Fibroblast of skin of left biceps (primary cell): ENCODE measurements at places on chromosomes 1 and 21.

DNA sequence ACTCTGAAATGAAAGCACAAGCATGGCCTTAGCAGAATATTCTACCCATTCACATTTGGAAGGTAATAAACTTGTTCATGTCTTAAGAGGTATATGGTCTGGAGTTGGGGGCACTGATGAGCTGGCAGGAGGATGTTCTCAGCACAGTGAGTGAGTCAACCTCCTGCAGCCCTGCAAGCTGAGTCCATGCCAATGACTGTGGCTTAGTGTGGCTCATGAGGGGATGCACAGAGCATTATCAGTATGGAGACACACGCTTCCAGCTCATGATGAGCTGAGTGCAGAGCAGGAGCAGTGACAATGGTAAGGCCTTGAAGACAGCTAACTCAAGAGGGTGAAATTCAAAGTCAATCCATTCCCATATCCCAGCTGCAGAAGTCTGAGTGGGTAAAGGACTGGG lies 102.3 kb downstream of the TNFSF18 start:
- no peak for DNase-seq

GRCh38 chr1:49187056-49187455 lies 410.4 kb upstream of the BEND5 start:
- no peak for DNase-seq

DNA sequence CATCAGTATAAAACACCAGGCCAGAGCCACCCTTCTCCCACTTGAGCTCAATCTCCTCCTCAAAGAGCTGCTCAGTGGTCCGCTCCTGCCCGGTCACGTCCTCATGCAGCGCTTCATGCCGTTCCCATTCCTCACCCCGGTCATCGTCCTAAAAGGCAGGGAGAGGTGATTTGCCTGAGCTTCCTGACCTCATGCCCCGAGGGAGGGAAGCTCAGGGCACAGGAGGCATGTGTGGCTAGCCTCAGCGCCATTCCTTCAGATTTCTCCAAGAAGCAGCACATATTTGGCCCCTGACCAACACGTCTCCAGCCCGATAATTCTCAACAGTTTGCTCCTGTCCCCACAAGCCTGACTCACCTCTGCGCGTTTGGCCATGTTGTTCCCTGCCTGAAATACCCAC lies 4.2 kb upstream of the GPN2 start:
- no peak for DNase-seq

DNA sequence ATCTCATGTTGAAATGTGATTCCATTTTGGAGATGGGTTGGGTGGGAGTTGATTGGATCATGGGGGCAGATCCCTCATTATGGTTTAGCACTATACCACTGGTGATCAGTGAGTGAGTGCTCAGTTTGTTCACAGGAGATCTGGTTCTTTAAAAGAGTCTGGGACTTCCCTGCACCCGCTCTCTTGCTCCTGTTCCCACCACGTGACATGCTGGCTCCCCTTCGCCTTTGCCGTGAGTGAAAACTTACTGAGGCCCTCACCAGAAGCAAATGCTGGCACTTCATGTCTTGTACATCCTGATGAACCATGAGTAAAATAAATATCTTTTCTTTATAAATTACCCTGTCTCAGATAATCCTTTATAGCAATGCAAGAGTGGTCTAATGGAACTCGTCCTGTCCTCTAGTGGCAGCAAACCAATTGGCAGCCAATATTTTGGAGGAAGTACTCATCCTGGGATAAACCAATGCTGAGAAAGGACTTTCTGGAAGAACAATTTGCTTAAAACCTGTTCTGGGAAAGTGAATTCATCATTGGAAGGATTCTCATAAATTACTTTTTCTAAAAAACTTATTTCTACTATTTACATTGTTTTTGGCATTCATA lies 27.8 kb upstream of the CYP4A11 start:
- no peak for DNase-seq

GRCh38 chr1:74586253-74586897 lies 74.0 kb upstream of the LRRC53 start:
- no peak for DNase-seq

- DNase-seq = no peak
Measured at GRCh38 chr1:184416481-184416880, 29.7 kb downstream of the C1orf21 start.

DNA sequence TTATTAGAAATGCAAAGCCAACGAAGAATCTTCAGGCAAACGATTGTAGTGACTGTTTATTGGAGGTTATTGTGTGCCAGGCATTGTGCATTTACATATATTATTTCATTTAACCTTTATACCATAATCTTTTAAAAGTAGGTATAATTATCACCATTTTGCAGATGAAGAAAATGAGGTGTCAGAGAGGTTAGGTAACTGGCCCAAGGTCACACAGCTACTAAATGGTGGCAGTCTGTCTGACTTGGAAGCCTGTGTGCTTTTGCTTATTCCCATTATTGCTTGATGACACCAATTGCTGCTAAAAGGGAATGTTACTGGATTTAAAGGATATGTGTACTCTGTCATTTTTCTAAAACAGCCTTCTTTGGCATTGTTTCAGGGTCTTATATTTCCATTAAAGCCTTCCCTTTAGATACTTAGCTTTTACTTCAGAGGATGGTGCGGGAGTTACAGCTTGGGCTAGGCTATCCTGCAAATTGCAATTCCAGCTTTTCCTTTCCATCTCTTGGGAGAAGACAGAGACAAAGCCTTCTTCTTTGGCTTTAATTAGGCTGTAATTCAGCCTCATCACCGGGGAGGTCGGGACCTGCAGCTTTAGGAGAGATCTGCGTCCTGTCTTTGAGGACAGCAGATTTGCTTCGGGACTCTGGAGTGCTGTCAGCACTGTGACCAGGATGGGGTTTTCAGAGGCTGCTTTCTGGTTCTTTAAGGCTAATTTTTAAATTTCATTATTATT lies 37.4 kb upstream of the ERRFI1 start:
- no peak for DNase-seq

DNA sequence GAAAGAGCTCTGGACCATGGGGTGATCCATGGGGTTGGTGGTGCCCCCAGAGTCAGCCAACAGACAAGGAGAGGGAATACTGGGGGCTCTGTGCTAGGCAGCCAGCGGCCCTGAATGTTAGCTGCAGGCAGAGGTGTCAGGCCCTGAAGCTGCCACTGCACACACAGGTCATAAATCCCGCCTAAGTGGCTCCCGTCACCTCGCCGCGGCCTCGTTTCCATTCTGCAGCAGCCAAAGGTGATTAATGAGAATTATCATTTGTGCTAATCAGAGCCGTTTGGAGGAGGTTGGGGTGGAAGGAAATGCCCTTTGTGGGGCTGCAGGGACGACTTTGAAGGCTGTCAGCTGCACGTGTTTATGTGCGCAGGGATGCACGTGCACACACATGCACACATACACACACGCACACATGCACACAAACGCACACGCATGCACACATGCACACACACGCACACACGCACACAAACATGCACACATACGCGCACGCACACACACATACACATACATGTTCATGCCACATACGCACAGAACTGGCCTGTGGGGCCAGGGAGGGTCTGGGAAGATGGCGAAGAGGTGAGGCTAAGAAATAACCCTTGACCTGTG lies 88.8 kb upstream of the ARHGEF16 start:
- DNase-seq = no peak

DNA sequence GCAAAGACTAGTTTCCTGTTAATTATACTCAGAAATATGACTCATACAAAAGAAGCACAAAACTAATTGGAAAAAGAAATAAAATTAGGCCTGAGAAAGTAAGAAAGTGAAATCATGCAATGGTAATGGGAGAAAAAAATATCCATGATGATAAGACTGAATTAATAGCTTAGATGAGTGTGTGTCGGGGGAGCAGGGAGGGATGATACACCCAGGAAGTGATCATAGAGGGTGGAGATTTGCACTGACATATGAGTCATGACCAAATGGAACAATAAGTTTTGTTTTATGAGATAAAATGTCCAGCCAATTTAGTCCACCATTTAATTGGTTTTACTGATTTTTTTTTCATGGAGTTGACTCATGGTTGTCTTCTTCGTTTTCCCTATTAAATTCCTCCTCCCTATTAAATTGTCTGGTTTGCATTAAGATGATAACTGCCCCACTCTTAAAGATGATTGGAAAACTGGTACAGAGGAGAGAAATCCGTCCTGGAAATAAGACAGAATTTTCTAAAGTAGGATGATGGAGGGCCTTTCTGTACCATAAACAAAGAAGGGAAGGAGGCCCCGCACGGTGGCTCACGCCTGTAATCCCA lies 111.7 kb upstream of the KCNJ6 start:
- no peak for DNase-seq

GRCh38 chr1:2038229-2038628 lies 12.0 kb upstream of the PRKCZ start:
- DNase-seq = no peak

DNA sequence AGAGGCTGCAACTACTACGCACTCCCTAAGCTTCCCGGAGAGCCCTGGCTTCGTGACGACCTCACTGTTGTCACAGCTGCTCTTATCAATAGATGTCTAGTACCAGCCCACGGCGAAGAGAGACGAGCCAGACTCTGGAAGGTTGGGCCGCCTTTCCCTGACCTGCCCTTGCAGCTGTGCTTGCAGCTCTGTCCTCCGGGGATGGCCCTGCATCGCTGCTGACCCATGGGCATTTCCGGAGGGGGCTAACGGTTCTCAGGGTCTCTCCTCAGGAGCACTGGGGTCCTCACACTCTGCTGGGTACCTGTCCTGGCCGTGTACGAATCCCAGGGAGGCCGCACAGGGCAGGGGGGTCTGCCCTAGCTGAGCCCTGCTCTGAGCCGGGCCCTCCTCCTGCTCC lies 93.8 kb upstream of the COL6A1 start:
- no peak for DNase-seq

DNA sequence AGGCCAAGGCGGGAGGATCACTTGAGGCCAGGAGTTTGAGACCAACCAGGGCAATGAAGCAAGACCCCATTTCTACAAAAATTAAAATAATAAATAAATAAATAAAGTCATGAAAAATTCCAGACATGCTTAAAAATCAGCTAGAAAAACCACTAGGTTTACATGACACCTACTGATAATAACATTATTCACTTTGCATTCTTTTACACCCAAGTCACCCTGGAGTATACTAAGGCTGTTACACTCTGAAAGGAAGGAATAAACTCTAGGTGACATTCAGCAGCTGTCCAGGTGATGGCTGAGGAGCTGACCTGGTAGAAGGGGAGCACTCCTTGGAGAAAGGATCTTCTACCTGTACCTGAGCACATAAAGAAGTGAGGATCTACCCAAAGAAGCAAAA lies 179.2 kb downstream of the ZNF281 start:
- no peak for DNase-seq

DNA sequence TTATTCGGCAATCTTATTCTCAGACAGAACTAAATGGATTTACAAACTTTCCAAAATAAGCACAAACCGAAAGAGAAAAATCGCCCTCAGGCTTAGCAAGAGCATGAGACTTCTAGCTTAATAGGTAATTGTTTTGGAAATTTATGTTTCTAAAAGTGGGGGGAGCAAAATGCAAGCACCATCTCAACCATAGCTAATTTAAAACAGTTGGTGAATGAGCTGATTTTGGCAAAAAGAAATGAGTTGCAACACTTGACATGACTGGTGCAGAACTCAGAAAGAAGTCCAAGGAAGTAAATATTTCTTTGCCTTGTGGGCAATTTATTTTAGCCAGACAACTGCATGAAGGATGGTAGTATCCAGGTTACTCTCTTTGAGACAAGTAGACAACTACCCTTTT lies 71.5 kb upstream of the PTGFR start:
- DNase-seq = peak; percentile 78

- DNase-seq = peak; percentile 53
Measured at GRCh38 chr1:7220007-7220406, 434.8 kb downstream of the CAMTA1 start.

- no peak for DNase-seq
Measured at GRCh38 chr1:43952731-43953346, 6.1 kb downstream of the IPO13 start.

- DNase-seq = no peak
Measured at GRCh38 chr1:31669786-31670592, 25.3 kb upstream of the PEF1 start.

GRCh38 chr1:45820173-45820572 lies 16.8 kb downstream of the MAST2 start:
- no peak for DNase-seq

- no peak for DNase-seq
Measured at GRCh38 chr1:243553090-243553489, 297.0 kb downstream of the AKT3 start.
